ENCODE measurements at places on chromosomes 4 and X. TPM values are rescaled to one million over a fixed set of nuclear protein-coding genes. Genes with fewer than 3 reads are reported as not detected.

L1CAM gene
- total RNA-seq = 29.9 TPM

GRCh38 chr4:95161781-95162469 lies 386.8 kb downstream of the UNC5C start:
- no peak for DNase-seq

DNA sequence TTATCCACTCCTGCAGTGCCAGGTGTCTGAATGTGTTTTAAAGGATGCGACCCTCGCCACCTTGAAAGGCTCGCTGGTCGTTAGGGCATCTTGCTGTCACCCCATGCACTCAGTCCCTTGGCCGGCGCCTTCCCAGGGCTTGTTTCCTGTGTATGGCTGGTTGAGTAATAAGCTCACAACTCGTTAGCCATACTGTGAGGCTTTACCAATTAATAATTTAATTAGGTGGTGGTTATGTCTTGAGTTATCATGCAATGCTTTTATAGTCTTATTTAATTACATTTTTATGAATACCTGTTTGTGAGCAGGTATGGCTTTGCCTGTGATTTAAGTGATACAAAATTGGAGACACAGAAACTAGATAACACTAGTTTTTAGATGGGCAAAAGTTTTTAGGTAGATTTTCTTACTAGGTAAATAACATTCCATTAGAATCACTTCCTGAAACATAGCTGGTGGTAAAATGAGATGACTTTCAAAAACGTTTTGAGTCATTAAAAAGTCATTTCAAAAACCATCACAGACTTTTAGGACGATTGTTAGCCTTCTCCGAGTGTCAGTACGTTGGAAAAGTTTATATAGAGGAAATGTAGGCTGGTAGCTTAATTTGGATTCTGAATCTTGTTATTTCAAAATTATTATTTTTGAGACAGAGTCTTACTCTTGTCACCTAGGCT lies 18.2 kb downstream of the PTTG2 start:
- DNase-seq = peak; percentile 2

VCX3A gene
- total RNA-seq = not detected

- no peak for DNase-seq
Observed at GRCh38 chrX:77945910-77946545, 23.4 kb downstream of the PGAM4 start.

- DNase-seq = no peak
Observed at GRCh38 chr4:38873290-38873944, 5.8 kb downstream of the FAM114A1 start.

AVPR2 gene
- not detected for total RNA-seq

DNA sequence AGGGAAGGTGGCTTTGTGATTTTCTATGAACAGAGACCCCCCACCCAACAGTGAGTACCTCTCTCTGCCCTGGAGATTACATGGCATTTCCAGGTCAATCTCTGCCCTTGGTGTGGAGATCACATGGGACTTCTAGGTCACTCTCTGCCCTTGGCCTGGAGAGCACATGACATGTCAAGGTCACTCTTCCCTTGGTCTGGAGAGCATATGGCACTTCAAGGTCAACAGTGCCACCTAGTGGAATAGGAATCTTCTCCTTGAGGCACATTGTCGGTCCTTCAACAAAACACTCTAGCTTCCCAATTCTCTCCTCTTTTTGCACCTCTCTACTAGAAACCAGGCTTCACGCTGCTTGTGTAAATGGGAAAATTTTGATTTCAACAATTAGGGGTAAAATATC lies 66.2 kb upstream of the TACR3 start:
- peak; percentile 36 for DNase-seq

GRCh38 chr4:106670976-106671375 lies 302.4 kb upstream of the GIMD1 start:
- DNase-seq = no peak

DNA sequence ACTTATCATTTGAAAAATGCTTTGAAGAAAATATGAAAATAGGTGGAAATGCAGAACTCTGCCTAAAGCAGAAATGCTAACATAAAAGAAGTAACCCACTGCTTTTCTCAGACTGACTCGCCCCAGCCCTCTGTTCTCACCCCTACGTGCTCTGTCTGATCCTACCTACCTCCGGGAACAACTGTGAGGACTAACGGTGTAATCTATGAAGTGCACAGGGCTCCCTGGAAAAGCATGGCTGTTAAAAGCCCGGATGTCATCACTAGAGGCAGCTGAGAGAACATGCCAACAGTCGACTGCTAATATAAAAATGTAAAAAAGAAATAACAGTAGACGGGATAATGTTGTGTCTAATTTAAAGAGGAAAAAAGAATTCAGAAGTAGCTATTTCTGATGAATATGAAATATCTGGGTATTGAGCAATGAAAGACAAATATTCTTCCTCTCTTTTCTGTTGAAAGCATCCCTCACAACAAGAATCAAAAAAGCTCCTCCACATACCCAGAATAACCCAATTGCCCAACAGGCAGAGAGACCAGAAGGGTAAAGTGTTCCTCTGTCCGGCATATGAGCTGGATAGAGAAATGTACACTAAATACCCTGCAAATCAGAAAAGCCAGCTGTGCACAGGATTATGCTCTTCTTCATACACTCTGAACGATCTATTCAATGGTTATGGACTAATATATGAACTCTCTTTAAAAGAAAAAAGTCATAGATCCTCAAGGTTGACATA lies 130.7 kb downstream of the TSPAN5 start:
- DNase-seq = no peak

SAGE1 gene
- not detected for total RNA-seq

DNA sequence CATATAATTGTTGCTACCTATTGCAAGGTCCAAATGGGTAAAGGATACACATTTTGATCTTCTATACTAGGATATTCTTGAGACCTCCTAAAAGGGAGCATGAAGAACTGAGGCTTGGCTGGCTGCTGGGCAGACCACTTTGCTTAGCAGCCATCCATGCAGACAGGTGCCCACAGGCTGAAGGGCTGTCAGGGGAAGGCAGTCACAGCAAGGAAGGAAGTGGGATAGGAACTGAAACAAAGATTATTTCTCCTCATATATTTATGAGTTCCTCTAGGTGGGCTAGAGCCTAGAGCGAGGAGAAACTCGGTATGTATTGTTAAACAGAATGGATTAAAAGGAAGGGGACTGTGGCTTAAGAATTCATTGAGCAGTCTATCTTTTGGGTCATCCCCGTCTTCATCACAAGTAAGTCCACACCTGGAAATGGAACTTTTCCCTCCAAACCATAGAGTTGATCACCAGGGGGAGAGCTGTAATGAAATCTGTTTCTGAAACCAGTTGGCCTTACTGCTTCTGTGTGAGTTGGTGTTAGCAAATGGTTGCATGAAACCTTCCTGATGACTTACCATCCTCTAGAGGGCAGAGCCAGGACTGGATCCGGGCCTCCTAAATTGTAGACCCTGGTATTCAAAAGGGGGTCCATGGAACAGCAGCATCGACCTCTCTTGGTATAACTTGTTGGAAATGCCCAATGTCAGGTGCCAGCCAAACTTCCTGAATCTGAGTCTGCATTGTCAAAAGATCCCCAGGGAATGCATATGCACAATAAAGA lies 42.3 kb downstream of the AFF2 start:
- no peak for DNase-seq

GRCh38 chr4:40629401-40630334 lies at the start of gene RBM47:
TSS of gene RBM47 (minus strand) at chr4:40629864. CDS start at chr4:40438893, 190,971 bp downstream.
- peak; percentile 47 for DNase-seq

DNA sequence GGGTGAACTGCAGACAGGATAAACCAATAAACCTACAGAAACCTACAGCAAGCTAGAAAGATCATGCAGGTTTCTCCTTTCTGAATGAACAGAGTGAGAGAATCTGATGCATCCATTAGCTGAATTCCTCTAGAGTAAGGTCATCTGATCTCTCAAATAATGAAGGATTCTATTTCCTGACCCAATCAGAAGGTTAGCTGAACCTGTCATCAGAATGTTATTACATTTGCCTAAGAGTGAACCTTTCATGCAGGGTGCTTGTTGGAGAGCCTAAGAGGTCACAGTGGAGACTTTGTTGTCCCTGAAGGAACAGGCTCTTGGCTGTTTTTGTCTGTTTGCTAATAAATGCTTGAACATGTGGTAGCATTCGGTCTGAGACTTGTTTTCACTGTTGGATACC lies 24.0 kb downstream of the MEPE start:
- no peak for DNase-seq

GRCh38 chr4:154471526-154472331 lies 19.9 kb downstream of the DCHS2 start:
- DNase-seq = no peak

Data from NCI-H460 (cell line).